Amniotic stem cell (primary cell): ENCODE measurements at places on chromosomes 13 and 19.

- no peak for DNase-seq
Measured at GRCh38 chr13:50451609-50452008, 391.9 kb downstream of the DLEU7 start.

GRCh38 chr13:39941236-39941635 is 285.8 kb downstream of the COG6 start:
- no peak for DNase-seq

- no peak for DNase-seq
Measured at GRCh38 chr19:7641290-7642276, 4.7 kb downstream of the STXBP2 start.

GRCh38 chr13:99481366-99481765 is 19.9 kb upstream of the TM9SF2 start:
- no peak for DNase-seq

GRCh38 chr13:101204270-101205020 is 211.9 kb downstream of the NALCN start:
- no peak for DNase-seq

- peak; percentile 15 for DNase-seq
Measured at GRCh38 chr13:73090116-73090822, 31.5 kb downstream of the KLF5 start.

DNA sequence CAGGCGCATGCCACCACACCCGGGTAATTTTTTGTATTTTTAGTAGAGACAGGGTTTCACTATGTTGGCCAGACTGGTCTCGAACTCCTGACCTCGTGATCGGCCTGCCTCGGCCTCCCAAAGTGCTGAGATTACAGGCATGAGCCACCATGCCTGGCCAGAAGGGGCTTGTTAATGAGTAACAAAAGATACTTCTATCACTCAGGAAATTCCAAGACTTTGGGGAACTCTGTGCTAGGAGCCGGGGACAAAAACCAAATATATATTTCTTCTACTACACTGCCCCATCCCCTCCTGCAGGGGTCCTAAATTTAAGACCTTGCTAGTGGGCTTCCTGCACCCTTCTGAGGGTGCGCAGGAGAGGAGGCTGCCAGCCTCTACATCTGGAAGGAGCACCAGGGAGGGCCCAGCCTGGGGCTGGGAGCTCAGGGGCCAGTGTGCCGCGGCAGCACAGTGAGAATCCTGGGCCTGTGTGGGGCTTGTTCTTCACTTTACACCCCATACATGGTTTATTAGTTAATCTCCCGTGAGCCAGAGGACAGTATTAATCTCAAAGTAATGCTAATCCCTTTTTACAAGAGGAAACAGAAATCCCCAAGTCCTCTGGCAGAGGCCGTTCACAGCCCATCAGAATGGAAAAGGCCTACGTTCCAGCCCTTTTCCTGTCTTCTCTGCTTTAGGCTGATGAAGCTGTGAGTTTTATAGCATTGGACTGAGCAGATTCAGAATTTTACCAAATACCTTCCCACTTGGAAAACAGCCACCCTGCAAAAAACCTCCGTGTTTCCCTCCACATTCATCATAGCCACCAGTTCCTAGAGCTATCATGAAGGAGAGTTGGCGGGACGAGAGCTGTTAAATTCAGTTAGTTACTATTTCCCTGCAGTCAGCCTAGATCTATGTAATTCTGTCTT is 44.4 kb upstream of the NPAS1 start:
- DNase-seq = no peak

- DNase-seq = no peak
Measured at GRCh38 chr13:63209330-63210017, 1793.8 kb upstream of the PCDH20 start.

GRCh38 chr19:42928896-42929295 is 8.1 kb downstream of the PSG7 start:
- DNase-seq = no peak

DNA sequence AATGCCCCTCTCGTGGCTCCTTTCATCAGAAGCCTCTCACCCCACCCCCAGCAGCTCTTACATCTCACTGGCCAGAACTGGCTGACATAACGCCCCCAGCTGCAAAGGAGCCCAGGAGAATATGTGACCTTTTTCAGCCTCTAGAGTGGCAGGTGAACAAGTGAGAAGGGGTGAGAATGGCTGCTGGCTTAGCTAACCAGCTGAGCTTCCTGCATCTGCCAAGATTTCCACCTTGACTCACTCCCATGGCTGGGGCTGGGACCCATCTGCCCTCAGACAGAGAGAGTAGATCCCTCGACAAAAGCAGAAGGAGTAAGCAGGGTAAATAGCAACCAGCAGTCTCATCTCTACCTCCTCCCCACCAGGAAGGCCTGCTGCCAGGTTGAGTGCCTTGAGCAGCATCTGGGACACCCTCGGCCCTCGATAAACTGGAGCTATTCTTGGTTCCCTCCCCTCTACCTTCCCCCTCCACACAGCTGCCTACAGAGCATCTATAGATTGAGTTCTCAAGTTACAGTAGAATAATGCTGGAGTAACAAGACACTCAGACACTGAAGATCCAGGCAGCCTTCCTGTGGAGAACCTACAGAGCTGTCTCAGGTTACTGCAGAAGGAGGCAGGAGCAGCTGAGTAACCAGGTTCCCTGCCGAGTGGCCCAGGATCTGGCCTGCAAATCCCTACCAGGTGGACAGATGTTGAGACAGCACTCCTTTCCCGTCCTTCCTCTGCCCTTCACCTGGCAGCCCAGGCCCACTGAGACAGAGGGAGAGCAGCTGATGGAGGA is 15.5 kb downstream of the KASH5 start:
- no peak for DNase-seq

DNA sequence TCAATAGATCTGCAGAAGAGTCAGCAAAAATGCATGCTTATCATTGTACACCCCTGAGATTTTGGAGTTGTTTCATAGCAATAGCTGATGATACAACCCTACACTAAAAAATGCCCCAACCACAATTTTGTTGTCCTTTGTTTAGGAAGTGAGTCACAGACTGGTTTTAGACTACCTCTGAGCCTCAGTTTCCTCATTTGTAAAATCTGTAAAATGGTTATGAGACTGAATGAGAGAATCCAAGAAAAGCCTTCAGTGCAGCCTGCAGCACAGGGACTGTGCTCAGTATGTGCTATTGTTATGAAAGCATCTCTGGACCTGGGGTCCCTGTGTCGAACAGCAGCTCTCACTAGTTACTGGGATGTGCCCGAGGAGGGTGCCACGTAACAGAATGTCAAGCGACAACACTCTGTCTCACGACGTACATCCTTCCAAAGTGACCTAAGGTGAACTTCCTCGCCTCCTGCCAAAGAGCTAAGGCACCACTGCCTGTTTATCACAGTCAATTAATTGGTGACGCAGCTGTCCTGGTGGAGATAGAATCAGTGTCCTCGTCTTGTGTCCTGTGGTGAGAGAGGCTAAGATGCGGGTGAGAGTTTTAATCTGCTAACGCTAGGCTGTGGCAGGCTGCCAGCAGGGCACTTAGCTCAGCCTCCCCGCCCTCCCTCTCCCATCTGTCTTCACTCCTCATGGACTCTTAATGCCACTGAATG is 18.1 kb downstream of the DHRS12 start:
- DNase-seq = no peak

DNA sequence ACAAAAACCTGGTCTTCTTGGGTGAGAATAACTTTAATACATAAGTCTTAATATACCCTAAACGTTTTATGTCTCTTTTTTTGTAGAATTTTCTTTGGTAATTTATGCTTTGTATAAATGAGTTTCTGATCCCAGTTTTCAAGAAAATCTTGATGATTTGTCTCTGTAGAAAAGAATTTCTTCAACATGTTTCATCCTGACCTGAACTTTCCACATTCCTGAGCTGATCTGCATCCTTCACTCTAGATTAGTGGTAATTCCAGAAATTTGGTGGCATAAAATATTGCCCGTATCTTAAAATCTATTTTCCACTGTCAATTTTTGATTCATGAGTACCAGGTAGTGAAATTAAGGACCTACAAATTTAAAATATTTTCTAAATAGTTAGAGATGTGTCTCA is 16.3 kb downstream of the ZNF714 start:
- no peak for DNase-seq

DNA sequence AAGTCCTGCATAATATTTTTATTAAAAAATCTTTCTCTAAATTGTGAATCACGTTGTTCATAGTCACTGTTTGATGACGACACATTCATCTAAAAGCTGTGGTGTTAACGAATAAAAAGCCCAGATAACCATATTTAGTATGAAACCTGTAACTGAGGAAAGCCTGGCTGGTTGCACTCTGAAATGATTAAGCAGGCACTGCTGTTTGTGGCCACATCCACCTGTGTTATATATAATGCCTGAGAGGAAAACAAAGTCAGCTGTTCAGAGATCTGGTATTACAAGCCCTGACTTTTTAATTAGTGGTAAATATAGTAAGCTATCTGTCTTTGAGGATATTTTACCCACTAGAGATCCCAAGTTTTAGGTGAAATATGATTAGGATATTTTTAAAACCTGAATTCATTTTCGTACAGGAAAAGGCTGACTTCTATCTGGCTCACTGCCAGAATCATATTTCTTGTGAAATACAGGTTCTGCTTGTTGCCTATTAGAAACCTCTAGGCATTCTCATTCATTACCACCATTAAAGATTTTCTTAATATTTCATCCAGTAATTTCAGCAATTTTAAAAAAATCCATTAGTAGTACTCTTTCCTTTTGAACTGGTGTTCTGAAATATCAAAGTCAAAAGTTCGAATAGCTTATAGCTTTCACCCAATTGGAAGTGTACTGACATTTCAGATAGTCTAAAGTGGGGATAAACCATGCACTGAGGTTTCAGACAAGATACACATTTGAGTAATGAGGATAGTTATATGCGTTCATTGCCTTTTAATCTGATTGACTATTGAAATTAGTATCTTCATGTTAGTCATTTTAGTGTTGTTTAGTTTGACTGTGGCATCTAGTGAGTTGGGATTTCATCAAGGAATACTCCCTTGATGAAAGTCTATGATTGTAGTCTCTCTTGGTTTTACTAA is 79.7 kb downstream of the LMO7 start:
- no peak for DNase-seq

DNA sequence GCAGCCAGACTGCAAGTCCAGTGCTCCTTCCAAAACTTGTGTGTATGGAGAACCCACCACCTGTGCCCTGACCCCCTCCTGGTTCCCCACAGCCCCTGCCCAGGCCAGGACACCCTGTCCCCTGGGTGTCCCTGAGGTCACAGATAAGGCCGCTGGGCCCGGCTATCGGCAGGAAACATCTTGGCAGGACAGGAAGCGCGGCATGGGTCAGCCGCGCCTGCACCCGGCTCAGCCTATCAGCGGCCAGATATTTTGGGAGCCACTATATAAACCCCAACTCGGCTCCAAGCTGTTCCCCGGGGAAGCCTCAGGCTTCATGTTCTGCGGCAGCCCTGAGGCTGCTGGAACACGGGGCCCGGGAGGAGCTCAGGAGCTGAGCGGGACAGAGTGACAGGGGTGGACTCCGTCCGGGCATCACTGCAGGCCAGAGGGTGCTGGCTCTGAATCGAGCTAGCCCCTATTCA is 60.8 kb downstream of the AP1M1 start:
- DNase-seq = no peak

GRCh38 chr19:19279853-19280252 is 6.8 kb upstream of the TM6SF2 start:
- DNase-seq = no peak

GRCh38 chr13:46489586-46490023 is 63.4 kb upstream of the LRCH1 start:
- peak; percentile 85 for DNase-seq

DNA sequence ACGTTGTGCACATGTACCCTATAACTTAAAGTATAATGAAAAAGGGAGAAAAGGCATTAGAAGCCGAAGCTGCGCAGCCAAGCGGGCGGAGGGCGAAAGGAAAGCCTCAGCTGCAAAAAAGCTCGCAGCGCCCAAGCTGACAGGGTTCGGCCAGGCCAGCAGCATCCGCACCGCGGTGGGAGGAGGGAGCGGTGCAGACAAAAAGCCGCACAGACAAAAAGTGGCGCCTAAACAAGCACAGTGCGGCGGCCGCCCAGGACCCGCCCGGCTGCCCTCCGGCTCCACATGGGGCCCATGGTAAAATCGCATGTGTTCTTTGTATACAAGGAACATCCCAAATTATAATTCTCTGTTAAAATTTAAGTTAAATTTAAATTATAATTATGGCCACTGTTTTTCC is 42.4 kb downstream of the PSG3 start:
- no peak for DNase-seq

- no peak for DNase-seq
Measured at GRCh38 chr19:4519172-4519496, 848 bp upstream of the PLIN4 start.
